ENCODE measurements at places on chromosomes 1 and 21.
A peak's percentile ranks its signal among the peaks of the same experiment; 100 is the strongest.

DNA sequence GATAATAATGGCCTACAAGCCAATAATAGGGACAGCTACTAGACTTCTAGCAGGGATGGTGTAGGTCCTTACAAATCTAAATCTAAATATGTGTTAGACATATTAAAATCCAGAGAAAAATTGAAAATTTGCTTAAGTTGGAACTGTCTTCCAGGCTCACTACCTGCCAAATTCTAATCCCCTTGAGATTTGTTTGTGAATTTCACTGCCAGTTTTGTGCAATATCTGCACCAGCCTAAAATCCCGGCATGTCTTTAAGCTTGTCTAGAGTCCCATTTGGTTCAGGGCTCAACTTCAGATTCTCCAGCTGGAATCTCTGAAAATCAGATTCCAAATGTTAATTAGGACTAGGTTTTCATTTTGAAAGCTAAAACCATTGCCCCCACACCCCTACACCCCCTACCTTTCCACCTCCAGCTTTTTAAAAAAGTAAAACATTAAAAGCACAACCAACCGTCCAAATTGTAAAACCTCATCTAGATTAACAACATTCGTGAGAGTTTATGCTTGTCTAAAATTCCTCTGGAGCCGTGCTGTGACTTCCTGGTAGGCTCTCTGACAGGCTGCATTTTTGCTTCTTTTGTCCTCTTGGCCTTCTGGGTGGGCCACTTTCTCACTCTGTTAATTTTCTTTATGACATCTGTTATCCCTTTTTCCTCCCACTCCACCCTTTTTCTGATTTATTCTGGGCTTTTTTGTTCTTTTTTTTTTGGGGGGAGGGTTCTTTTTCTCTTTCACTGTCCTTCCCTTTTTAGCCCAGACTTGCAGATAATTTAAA is 348.7 kb downstream of the PAPPA2 start:
- DNase-seq: no peak

- DNase-seq: peak; percentile 22
These were observed 61.6 kb downstream of the KIF14 start for GRCh38 chr1:200558866-200559459.

GRCh38 chr21:32366191-32366590 is 26.6 kb downstream of the URB1 start:
- no peak for DNase-seq

GRCh38 chr1:54001591-54001990 is 16.4 kb downstream of the LDLRAD1 start:
- DNase-seq: no peak

- no peak for DNase-seq
These were observed 44.6 kb downstream of the SLX9 start for GRCh38 chr21:44984428-44984791.

- DNase-seq: no peak
These were observed 250.0 kb downstream of the FOXD2 start for GRCh38 chr1:47687631-47688460.

DNA sequence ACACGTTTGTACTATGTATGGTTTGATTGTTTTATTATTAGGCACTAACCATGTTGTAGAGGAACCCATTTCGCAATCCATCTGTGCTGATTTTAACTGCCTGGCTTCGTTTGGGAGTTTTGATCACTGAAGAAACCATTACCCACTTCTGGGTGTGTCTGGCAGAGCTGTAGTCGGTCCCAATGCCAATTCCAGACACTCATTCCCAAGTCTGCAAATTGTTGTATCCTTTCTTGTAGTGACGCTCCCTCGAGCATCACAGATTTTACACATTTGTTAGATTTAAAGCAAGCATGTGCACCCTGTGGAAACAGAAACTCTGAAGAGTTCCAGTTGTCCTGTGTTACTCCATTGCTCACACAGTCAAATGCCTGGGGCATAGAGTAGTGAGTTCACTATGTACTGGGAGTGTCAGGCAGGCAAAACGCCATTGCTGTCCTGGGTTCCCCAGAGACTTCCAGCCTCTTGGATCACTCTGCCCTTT is 31.0 kb upstream of the EFCAB14 start:
- DNase-seq: no peak

GRCh38 chr1:20183616-20184271 is 2.2 kb upstream of the UBXN10 start:
- DNase-seq: no peak

DNA sequence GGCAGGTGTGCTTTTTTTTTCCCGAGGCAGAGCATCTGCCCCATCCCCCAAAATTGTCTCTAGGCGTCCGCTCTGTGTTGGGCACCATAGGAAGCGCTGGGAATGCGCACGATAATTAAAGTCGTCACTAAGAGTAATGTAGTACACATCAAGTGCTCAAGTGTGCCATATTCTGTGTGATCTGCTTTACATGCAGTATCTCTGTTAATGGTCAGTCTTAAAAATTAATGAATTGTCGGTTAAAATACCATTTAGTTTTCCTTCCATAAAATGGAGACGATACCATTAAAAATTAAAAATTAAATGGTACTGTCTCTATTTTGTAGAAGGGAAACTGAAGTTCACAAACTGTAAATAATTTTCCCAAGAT is 544 bp upstream of the CCT8 start:
- no peak for DNase-seq

DNA sequence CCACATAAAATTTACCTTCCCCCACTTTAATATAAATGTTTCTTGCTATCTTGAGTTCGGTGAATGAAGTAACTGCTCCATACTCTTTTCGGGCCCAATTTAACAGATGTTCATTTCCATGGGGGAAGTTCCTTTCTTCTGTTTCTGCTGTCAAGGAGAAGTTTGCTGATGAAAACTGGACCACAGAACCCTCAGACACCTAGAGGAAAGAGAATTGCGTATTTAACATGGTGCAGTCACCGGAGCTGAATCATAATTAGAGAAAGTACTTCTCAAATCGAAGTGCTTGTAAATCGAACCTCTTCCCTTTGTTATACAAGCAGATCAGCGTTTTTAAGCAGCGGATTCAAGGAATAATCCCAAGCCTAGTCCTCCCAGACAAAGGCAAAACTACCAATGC is 151.2 kb downstream of the TGFBR3 start:
- no peak for DNase-seq

DNA sequence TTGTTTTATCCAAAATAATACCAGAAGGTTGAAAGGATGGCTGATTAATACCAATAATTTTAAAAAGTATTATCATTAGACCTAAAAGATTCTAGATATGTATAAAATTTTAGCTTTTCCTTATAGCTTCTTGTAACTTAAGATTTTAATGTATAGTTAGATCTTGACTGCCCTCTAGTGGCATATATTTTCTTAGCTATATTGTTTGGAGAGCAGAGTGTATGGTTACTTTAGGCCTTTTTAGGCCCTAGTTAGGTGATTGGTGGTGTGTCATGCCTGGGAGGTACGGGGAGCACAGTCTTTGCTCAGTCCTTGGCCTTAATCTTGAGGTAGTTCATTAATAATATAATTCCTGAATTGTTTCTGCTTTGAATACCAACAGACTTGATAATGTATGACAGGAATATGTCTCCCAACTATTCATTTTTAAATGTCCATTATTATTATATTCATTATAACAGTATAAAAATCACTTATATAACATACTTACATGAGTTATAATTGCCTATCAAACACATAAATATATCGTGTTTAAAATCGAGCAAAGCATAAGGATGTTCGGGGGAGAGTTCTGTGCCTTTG is 328.4 kb downstream of the ZP4 start:
- peak; percentile 10 for DNase-seq

- peak; percentile 33 for DNase-seq
These were observed 26.5 kb downstream of the CD247 start for GRCh38 chr1:167491586-167492461.

DNA sequence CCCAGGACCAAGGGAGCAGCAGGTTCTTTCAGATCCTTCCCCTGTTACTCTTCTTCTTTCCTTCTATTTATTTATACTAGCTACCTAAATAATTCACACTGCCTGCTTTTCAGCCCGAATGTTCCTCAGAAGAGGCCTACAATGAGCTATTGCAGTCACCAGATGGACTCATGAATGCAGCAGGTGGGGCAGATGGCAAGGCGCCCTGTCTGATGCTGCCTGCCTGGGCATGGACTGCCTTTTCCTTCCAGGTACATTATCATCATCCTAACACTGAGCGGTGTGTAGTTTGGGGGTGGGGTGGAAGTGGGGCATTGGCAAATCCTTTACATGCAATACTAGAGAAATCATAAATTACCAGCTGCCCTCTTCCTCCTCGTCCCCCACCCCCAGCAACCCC is 17.6 kb downstream of the ESRRG start:
- no peak for DNase-seq

DNA sequence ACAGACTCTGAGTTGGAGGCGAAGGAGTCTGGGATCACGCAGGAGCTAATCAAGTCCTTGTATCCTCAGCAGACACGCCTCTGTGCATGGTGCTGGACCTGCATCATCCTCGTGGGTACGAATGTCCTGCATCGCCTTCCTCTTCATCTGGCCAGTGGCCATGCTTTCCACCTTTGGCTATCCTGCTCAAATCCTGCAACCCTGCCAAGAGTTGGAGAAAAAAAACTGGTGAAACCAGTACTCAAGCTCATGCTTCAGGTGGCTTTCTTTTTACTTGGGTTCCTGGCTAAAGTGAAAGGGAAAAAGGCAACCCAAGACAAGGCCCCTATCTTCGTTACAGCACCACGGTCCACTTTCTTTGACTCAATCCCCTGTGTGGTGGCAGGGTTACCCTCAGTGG is 8.9 kb downstream of the SETSIP start:
- no peak for DNase-seq

- no peak for DNase-seq
These were observed 45.1 kb downstream of the FYB2 start for GRCh38 chr1:56774067-56774609.

DNA sequence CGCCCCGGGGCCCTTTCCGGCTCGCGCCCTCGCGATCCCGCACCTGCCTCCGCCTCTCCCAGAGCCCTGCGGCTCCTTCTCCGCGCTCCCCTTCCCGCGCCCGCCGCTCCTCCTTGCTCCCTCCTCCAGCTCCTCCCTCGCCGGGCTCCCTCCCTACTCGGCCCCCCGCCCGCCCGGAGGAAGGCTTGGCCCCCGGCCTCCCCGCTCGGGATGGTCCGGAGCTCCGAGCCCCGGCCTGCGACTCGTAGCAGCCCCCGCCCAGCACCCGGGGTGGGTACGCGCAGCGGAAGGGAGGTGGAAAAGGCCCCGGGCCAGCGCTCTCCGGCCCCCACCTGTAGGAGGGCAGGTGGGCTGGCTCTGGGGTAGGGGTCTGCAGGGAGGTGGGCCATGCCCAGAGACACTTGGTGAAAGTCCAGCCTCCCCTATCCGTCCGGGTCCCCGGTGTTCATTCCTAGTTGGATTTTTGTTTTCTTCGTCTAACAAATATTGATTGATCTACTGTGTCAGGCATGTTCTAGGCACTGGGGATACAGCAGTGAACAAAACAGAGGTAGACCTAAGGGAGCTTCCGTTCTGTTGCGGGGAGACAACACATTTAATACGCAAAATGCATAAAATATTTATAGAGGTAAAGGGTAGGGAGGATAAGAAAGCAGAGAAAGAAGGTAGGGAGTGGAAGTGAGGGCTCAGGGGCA is at the start of gene HTR1D:
Gene HTR1D (minus strand): TSS at position 82 of the 695 bp plus-strand sequence. CDS start 23,283 bp downstream, outside the sequence.
- no peak for DNase-seq

- no peak for DNase-seq
These were observed 28.7 kb downstream of the STYXL2 start for GRCh38 chr1:167122568-167122967.

GRCh38 chr1:230896779-230897178 is 28.5 kb upstream of the C1orf198 start:
- no peak for DNase-seq

DNA sequence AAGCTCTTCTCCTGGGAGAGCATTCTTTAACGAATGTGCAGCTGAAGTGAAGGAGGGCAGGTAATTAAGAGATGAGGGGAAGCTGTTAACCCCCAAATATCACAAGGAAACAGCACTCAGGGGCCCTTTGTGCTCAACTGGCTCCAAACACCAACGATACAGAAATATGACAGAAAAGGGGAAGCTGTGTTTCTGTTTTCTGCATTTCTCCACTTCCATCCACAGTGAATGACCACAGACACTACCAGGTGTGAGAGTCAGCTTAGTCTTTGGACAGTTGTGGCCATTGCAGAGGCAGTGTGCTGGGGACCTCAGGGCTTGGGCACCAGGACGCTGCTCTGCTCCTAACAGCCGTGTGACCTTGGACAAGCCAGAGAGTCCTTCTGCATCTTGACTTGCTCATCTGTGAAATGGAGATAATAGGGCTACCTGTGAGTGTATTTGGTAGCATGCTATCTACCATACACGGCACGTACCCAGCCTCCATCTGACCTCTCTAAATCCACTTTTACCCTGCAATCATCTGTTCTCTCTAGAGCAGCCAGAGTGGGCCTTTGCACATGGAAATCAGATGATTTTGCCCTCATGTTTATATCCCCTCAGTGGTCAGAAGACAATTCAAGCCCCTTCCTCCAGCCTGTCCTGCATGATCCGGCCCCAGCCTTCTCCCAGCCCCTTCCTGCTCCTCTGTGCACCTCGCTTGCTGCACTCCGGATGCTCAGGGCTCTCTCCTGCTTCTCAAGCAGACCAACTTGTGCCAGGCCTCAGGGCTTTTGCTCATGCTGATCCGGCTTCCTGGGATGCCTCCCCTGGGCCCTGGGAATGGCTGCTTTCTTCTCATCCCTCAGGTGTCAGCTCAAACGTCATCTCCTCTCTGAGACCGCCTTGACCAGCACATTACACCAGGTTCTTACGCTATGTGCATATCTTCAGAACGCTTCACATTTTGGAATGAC is 4.7 kb upstream of the TINAGL1 start:
- DNase-seq: no peak

DNA sequence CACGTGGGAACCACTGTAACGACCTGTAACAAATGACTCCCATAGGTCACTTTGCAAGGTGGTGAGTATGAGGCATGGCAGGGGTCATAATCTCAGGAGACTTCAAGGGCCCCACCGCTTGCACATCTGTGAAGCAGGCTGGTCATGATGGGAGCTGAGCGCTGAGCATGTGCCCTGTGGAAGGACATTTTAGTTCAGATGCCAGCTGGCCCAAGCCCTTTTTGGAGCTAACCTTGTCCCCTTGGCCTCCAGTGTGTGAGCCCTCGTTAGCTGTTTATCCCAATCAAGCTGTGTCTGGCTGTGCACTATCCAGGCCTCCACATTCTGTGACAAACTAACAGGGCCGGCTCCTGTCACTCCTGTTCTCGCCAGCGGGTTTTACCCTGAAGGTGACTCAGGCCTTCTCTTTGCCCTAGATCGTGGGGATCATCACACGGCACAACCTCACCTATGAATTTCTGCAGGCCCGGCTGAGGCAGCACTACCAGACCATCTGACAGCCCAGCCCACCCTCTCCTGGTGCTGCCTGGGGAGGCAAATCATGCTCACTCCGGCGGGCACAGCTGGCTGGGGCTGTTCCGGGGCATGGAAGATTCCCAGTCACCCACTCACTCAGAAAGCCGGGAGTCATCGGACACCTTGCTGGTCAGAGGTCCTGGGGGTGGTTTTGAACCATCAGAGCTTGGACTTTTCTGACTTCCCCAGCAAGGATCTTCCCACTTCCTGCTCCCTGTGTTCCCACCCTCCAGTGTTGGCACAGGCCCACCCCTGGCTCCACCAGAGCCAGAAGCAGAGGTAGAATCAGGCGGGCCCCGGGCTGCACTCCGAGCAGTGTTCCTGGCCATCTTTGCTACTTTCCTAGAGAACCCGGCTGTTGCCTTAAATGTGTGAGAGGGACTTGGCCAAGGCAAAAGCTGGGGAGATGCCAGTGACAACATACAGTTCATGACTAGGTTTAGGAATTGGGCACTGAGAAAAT is 7.6 kb downstream of the NPPA start:
- DNase-seq: no peak

Data from CD4-positive, alpha-beta T cell treated with Interleukin-6 at 100 ng/mL for 8 hours (primary cell).